ENCODE measurements at places on chromosomes 13 and 19.

DNA sequence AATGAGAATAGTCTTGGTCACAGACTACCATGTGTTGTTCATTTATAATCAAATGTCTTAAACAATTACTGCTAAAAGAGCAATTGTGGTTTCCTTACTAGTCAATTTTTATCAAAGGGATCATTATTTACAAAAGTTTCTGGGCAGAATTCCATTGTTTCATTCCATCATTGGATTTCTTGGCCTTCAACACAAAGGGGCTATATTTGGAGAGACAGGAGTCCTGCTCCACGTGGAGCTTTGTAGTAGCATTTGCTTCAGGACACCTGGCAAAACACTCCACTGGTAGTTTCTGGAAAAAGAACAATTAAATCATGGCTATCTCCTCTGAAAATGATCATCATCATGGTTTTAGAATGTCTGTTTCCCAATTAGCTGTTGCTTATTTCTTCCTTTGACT, 22.3 kb upstream of the STARD13 start:
- no peak for DNase-seq

- no peak for DNase-seq
Measured at GRCh38 chr13:44135566-44135965, 238.1 kb upstream of the SERP2 start.

- no peak for DNase-seq
Measured at GRCh38 chr19:16031872-16032200, 44.5 kb upstream of the TPM4 start.

GRCh38 chr13:42272115-42272803, at the start of gene AKAP11:
Gene AKAP11 (plus strand): TSS chr13:42272152. CDS start chr13:42286349, 14,197 bp downstream.
- peak; percentile 48 for DNase-seq
